RPMI7951 (cell line): ENCODE measurements at places on chromosomes 7 and 10.

DNA sequence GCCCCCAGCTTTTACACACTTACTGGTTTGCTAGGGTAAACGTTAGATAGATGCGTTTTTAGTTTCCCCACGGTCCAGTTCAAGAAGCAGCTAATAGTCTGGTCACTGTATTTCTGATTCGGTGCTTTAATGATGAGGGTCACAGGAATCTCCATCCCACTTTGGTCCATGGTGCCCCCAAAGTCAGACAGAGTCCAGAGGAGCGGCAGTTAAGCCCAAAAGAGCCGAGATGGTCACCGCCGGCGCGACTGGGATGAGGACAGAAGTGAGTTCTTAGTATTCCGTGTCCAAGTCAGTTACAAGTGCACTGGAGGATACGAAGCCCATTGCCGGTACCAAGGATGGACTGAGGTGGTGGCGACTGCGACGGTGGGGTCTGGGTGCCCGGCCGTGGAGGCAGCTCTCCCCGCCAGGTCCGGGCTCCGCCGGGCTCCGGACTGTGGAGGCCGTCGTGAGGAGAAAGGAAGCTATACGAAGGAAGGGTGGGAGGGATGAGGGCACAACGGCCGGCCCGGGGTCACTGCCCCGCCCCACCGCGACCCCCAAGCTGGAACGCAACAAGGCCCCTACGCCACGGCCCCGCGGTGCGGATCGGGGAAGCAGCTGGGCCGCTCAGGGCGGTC is 663 bp downstream of the HERPUD2 start:
- DNase-seq, result peak; percentile 46

- DNase-seq, result peak; percentile 59
Observed at GRCh38 chr10:59177031-59177797, 771 bp downstream of the PHYHIPL start.

- DNase-seq, result no peak
Observed at GRCh38 chr10:12675186-12675585, 325.8 kb downstream of the CAMK1D start.

DNA sequence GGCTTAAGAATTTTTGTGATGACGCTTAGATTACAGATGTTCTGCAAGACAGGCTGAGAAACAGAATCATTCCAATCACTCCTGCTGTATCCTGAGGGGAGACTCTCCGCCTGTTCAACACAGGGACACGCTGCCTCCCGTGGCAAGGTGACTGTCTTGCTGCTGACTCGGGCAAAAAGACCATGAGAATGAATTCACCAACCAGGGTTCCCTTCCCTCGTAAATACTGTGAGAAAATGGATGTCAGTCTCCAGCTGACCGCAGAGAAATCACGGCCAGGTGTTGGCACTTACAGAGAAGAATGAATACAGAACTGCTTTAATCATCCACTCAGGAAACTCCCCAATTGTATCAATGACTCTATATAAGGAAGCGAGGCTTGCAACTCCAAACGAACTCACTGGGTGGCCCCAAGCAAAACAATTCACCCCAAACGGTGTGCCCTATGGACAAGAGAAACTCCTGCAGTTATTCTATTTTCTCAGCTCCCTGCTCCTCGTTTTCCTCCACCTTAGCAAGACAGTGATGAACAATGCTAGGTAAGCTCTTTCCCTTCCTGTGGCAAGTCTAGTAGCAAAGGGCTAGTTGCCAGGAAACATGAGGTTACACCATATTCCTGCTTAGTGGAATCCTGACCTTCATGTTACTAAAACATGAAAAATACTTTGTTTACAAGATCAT is 22.8 kb downstream of the GNA12 start:
- DNase-seq, result peak; percentile 95

GRCh38 chr7:157587051-157587804 is 250.4 kb downstream of the DNAJB6 start:
- no peak for DNase-seq

GRCh38 chr10:12228851-12229250 is 32.9 kb downstream of the CDC123 start:
- no peak for DNase-seq

- peak; percentile 88 for DNase-seq
Observed at GRCh38 chr7:31883761-31884164, 186.4 kb downstream of the PDE1C start.

- no peak for DNase-seq
Observed at GRCh38 chr7:50397320-50397970, 52.7 kb downstream of the FIGNL1 start.

DNA sequence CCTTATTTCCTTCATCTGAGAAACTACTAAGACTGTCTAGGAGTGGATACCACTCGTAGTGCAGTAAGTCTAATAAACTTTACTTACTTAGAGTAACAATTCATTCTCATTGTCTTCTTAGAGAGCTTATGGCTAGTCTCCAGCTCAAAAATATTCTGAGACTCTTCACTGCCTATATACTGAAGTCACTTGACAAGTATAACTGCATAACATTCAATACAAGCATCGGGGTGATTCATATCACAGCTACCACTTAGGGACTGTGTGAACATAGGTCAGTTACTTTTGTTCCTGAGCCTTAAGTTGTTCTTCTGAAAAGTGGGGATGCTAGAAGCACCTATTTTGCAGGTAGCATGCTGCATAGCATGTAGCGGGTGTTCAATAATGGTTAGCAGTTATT is 111.0 kb downstream of the HTR7 start:
- DNase-seq, result no peak

DNA sequence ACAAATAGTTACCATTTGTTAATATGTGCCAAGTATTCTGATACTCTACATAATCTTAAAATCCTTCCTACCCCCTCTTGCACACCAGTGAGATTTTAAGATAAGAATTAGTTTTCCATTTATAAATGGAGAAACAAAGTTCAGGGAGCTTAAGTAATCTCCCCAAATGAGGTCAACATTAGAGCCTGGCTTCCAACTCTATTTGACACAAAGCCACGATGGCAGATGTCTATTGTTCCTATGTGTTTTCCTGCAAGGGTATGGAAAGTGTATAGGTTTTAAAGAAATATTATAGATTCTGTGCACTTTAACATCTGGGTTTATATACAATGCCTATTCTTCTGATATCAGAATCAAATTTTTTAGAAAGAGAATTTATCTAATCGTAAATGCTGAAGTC is 143.9 kb upstream of the SEMA3C start:
- DNase-seq, result no peak

DNA sequence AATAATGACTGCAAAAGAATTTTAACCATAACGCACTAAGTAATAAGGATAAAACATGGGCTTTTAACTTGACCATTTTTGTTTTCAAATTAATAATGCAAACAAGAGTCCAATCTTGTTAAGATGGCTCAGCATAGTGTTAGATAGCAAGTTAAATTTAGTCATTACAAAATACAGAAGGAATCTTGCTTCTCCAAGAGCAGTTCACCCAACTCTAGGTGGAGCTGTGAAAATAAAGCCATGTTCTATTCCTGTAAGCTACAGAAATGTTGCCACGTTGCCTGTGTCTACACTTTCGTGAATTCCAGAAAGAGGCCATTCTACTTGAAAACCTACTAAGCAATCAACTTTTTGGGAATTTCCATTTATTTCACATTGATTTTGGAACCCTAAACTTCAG is 191.9 kb downstream of the SFMBT2 start:
- peak; percentile 14 for DNase-seq

GRCh38 chr10:8449909-8450308 is 395.4 kb downstream of the GATA3 start:
- peak; percentile 68 for DNase-seq

- DNase-seq, result no peak
Observed at GRCh38 chr10:67618116-67618515, 77.9 kb downstream of the CTNNA3 start.

- DNase-seq, result no peak
Observed at GRCh38 chr10:132609211-132609610, 71.6 kb downstream of the INPP5A start.

DNA sequence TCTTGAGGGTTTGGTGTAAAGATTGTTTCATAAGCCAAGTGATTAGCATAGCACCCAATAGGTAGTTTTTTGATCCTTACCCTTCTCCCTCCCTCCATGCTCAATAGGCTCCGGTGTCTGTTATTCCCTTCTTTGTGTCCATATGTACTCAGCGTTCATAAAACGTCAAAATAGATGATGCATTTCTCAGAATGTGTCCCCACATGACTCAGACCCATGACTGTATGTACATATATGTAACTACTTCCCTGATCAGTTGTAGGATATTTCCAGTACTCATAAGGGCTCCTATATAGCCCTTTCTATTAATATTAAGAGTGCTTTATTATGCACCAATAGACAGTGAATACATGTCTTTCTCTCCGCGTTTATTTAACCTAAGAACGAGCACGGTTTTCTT is 466.9 kb downstream of the KIF20B start:
- DNase-seq, result no peak

DNA sequence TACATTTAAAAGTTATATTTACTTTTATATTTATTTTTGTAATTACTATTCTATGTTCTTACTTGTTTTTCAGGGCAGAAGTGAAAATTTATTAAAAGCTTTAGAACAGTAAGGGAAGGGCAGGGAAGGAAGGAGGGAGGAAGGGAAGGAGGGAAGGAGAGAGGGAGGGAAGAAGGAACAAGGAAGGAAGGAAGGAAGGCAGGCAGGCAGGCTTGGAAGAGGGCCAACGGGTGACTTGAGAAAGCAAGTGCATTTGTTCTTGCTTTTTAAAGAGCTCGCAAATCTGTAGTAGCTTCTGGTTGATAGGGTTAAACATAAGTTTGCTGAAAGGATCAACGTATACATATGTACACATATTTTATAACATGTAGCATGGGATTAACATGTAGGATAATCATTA is 725.3 kb upstream of the FZD8 start:
- no peak for DNase-seq

DNA sequence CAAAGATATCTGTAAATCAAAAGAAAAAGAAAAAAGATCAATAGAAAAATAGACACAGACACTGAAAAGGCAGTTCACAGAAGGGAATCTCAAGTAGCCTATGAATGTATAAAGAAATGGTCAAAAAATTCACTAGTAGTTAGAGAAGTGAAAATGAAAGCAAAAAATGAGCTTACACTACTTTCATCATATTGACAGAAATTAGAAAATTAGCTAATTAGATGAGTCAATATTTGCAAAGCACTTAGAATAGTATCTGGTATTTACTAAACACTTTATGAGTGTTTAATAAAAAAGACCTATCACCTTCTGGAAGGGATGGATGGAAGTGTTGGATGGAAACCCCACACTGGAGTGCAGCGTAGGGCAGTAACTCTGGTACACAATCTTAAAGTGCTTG is 1.7 kb upstream of the CFAP58 start:
- no peak for DNase-seq

- no peak for DNase-seq
Observed at GRCh38 chr10:1413256-1413655, 324.1 kb downstream of the ADARB2 start.

- no peak for DNase-seq
Observed at GRCh38 chr7:101113836-101114235, 13.1 kb upstream of the SERPINE1 start.

DNA sequence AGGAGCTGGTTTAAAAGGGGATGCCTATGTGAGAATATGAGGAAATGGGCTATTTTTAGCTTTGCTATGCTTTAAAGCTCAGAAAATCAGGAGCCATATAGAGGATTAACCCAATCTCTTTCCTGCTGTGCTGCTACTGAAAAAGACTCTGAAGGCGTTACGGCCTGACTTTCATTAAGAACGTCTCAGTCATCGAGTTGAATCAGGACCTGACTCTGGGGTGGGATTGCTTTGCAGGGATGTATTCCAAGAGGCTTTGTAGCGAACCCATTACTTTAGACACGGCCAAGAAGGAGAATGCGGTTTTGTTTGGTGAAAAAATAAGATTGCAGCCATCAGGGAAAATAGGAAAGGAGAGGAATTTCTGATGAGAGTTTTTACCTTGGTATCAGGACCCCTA is 426.9 kb downstream of the CCSER2 start:
- no peak for DNase-seq

DNA sequence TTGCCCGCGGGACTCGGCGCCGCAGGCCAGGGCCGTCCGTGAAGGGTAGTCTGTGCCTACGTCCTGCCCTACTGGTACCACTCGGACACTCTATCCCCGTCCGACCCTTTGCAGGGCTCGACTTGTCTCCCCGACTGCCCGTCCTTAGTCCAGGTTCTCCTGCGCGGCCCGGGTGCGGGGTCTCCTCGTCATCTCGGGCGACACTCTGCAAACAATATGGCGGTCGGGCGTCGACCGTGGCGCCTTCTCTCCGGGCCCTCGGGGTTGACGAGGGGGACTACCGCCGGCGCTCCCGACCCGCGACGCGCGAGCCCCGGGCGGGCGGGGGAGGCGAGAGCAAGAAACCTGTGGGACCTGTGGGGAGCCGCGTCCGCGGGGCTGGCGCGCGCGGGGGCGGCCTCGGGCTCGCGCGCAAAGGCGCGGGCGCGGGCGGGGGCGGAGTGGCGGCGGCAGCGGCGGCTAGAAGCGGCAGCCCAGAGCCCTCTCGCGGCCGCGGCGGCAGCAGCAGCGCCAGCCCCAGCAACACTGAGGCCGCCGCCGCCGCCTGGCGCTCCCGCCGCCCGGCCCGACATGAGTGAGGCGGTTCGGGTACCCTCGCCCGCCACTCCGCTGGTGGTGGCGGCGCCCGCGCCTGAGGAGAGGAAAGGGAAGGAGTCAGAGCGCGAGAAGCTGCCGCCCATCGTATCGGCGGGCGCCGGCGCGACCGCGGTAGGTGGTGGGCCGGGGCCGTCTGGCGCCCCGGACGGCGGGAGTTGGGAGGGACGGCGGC is at the start of gene HECTD2:
Gene HECTD2, plus strand, starts transcription at position 476 of the 769 bp plus-strand sequence. Its CDS starts 95 bp downstream, at position 571.
- peak; percentile 74 for DNase-seq

- no peak for DNase-seq
Observed at GRCh38 chr10:109587366-109587765, 335.9 kb downstream of the XPNPEP1 start.

DNA sequence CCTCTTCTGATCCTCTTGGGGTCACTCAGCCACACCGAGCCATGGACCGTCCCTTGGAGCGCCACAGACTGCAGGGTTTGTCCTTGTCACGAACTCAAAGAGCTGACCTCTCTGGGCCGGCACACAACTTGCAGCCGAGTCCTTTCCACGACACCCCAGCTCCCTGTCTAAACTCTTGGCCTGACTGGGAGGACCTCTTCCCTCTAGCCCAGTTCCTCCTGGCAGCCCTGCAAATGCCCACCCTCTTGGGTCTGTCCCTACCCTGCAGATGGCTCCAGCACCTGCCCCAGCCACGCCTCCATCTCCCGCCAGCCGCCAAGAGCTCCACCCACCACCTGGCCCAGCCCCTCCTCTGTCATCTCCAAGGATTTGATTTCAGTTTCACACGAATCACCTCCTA is 339.2 kb downstream of the DNAJB6 start:
- DNase-seq, result no peak

GRCh38 chr7:131604841-131605279 is 48.4 kb upstream of the PODXL start:
- peak; percentile 100 for DNase-seq

- DNase-seq, result no peak
Observed at GRCh38 chr7:25762511-25763462, 389.2 kb upstream of the NFE2L3 start.

GRCh38 chr10:44023517-44023916 is 361.4 kb downstream of the CXCL12 start:
- DNase-seq, result peak; percentile 63

- DNase-seq, result no peak
Observed at GRCh38 chr7:101953248-101953819, 135.9 kb downstream of the CUX1 start.

GRCh38 chr7:93117852-93118530 is at the start of gene SAMD9:
TSS of gene SAMD9 (minus strand) at chr7:93117979. CDS start at chr7:93106097, 11,882 bp downstream.
- DNase-seq, result peak; percentile 90
